ENCODE measurements at places on chromosomes 6 and 20. TPM values are rescaled to one million over a fixed set of nuclear protein-coding genes. Genes with fewer than 3 reads are reported as not detected.
A peak's percentile ranks its signal among the peaks of the same experiment; 100 is the strongest.

- no peak for DNase-seq
Measured at GRCh38 chr6:139161169-139161568, 26.3 kb downstream of the HECA start.

The NKAPL gene
- 1.0 TPM for polyA plus RNA-seq

DNA sequence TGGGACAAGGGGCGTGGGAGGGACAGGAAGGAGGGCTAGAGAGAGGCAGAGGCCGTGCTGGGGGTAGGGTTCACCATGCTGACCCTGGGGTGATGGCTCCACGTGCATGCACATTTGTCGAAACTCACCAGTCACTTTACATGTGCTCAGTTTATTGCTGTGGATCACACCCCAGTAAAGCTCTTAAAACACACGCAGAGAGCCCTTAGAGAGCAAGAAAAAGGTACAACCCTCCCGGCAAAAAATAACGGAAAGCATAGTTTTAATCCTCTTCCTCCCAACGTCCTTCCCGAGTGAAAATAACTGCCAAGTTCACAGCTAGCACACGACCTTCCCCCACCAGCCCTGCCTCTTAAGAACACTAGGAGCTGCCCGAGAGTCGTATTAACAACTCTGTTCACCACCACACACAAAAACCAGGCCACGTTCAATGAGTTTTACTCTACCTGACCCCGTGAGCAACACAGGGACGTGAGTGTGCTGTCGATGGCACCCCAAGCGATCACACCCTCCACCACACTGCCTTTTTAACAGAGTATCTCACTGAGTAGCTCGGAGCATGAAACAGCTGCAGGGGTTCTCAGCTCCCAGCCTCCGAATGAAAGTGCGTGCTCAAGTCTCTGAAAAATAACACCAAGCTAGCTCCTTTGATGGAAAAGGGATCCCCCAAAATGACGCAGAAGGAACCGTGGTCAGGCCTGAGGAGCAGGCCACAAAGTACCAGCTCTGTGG lies 39.7 kb downstream of the TAF4 start:
- DNase-seq = peak; percentile 8

- no peak for DNase-seq
Measured at GRCh38 chr6:17278289-17279063, 2.7 kb upstream of the RBM24 start.

The TXLNB gene
- polyA plus RNA-seq = 1.4 TPM

GRCh38 chr6:15107644-15108382 lies 138.1 kb upstream of the JARID2 start:
- no peak for DNase-seq

DNA sequence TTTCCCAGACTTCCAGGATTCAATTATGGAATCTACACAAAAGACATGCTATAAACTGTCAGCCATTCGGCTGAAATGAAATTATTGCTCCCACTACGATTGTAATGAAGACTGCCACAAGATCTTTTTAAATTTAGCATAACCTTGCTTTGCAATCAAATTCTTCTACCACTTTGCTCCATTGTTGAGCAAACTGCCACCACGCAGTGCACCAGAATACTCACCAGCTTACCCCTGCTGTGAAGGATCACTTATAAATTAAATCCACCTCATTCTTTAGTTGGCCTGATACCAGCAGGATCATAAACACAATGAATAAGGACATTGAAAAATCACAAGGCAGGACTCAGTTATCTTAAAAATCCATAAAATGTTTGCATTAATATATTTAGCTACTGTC lies 151.8 kb upstream of the PRND start:
- DNase-seq = no peak

DNA sequence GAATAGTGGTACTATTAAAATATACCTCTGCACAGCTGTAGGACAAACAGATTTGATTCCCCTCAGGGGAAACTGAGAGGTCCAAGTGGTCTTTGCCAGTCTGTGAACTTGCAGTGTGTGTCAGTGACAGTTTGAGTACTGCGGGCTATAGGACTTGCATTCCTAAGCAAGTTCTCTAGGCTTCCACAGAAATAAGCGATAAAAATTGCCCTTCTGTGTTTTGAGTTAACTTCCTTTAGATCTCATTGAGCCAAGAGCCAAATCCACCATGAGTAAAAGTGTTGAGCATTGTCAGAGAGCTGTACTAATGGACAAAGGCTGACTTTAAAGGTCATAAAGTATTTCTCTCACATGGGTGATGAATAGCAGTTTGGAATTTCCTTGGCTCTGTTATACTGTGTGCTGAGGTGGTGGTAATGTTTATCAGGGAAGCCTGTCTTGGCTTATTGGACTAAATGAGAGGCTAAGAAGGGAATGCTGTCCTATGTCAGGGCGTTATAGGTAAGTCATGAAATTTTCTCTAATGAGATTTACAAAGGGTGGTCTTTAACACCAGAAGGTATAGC lies 122.6 kb upstream of the MAP3K7 start:
- no peak for DNase-seq

GRCh38 chr6:28648035-28648877 lies 122.6 kb downstream of the GPX5 start:
- peak; percentile 85 for DNase-seq

The DPPA5 gene
- not detected for polyA plus RNA-seq

The KCNG1 gene
- polyA plus RNA-seq = 0.84 TPM

DNA sequence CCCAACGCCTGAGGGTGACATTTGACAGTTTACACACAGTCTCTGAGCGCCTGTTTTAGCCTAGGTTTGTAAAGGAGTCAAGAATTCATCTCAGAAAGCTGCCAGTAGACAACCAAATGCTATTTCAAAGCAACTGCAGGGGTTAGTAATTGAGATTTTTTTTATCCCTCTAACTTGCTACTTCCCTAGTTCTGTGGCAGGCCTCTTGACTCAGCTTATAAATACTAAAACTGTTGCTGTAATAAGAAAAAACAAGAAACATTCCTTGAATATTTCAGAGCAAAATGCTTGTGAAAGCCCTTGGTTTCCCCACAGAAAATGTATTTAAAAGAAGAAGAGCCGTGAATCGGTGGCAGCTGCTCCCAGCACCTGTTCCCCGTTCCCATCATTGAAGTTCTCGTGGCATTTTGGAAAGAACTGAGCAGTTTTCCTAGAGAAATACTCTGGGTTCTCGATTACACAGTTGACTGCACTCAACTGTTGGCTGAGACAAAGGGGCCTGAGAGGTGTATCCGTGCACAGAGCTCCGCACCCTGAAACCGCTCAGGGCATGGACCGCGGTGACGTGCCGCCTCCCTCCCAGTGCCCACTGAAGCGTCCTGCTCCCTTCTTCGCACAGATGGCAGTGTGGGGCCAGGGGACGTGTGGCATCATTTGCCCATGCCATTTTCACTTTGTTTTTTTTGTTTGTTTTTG lies 20.9 kb downstream of the DLL1 start:
- DNase-seq = no peak

GRCh38 chr6:15829156-15829555 lies 166.3 kb upstream of the DTNBP1 start:
- no peak for DNase-seq

The EPPIN gene
- 0.24 TPM for polyA plus RNA-seq

- DNase-seq = no peak
Measured at GRCh38 chr20:45020236-45020886, 54.0 kb downstream of the STK4 start.

DNA sequence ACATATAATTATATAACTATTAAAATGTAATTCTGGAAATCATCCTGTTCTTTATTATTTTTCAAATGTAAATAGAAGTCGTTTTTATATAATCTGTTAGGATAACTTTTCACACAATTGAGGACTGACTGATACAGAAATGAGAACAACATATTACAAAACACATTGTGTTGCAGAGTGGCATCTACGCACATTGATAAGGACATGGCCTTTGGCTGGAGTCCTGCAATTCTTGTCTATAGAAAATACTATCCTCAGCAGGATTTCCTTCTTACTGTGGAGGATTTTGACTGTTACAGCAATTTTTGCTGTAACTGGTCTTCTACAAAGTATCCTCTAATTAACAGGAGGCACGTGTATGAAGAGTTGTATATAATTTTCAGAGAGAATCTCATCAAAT lies 19.8 kb downstream of the SH3BGRL2 start:
- DNase-seq = no peak

DNA sequence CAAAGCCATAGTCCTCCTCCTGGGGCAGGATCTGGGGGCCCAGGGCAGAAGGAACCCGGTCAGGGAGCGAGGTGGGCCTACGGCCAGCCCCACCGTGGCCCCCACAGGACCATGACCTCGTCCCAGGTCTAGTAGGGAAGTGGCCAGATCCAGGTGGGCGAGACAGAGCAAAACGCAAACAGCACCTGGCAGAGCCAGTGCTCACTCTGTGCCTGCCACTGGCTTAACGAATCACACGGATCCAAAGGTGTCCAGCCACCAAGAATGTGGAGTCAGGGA lies 169.7 kb downstream of the PREX1 start:
- DNase-seq = no peak

DNA sequence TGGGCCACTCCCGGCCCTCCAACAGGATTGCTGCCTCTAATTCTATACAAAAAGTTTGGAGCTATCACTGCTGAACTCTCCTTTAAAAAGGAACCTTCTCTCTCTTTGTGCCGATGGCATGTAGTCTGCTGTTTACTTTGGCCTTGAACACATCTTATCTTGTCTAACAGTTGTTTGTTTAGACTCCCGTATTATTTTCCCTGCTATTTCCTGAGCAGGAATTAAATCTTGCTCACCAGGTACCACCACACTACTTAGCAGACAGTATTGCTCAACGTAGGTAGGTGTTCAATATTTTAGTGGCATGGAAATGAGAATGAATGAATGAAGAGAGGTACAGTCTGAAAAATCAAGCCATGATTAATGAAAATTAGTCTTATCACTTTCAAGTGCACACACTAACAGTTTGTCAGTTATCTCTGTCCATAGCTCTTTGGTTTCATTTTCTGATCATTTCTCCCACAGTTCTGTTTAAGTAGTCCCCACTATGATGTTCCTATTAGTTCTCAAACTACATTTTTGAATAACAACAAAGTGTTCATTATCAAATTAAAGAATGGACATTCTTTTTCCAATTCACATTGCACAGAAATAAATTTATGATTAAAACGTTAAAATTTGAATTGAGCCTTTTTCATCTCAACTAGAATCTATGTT lies 6.8 kb upstream of the HEY2 start:
- DNase-seq = no peak

GRCh38 chr20:46739431-46740213 lies 30.2 kb downstream of the SLC2A10 start:
- peak; percentile 50 for DNase-seq

The ZBTB46 gene
- polyA plus RNA-seq = 9.5 TPM

GRCh38 chr6:152566103-152566875 lies 70.9 kb downstream of the SYNE1 start:
- no peak for DNase-seq

The KHDC1L gene
- polyA plus RNA-seq = 0.81 TPM

DNA sequence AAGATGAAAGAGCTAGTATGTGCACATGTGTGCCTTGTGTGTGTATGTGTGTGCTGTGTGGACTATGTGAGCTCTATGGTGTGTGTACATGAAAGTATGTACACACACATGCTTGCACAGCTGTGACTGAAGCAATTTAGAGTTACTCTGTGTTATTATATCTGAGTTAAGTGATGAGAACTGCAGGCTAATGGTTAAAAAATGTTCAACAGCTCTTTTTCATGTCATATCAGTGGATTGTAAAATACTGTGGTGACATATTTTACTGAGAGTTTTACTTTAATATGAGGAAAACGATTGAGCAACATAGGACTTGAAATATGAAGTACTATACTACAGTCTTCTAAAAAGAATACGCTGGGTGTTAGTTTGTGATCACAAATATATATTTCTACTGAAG lies 195.7 kb upstream of the KCNK16 start:
- DNase-seq = no peak

DNA sequence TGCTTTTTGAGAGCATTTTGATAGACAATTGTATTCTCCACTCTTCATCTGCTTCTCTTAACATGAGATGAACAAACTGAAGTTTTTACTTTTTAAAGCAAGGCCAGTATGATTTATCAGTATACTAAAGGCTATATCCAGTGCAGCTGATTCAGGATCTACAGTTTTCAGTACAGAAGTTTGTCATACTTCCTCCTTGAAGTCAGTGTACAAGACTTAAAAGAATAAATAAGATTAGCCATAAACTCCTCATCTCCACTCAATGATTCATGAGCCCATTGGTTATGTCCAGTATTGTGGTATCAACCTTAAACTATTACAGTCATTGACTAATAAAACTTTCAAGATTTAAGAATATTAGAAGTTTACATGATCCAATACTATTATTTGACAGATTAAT lies 374.8 kb upstream of the EPHA7 start:
- DNase-seq = no peak

GRCh38 chr20:50278684-50279531 lies 88.3 kb downstream of the CEBPB start:
- peak; percentile 77 for DNase-seq

The TASP1 gene
- 17.6 TPM for polyA plus RNA-seq

DNA sequence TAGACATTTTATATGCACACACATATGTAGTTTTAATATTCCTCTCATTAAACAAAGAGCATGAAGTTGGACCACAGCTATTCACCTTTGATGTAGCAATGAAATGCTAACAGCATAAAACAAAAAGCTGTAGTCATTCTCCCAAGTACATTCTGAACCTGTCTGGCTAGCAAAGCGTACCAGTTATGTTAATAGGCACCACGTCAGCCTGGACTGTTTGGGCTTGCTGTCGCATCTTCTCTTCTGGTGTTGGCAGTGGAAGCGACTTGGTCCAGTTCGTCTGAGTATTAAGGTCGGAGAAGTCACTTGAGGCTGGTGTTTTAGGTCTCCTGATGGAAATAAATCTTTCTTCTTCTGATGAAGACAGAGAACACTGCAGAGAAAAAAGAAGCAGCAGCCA lies 42.8 kb downstream of the HEBP2 start:
- DNase-seq = no peak

GRCh38 chr6:108242721-108243120 lies 18.1 kb downstream of the SNX3 start:
- no peak for DNase-seq

DNA sequence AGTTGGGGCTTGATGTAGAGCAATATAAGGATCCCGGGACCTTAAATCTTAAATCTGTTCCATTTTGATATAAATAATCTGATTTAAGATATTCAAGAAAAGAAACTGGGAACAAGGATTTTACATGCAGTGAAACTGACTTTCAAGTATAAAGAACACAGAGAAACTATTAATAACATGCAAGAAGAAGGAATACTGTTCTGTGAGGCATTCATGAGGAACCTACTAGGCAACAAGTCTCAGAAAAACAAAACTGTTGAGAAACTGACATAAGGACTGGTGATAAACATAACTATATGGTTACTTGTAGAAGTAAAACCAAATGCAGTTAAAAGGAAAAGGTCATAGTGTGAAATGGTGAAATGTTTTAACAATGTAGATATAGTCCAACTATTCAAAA lies 15.8 kb downstream of the HDDC2 start:
- DNase-seq = no peak
